ENCODE measurements at places on chromosomes 5 and 9.

DNA sequence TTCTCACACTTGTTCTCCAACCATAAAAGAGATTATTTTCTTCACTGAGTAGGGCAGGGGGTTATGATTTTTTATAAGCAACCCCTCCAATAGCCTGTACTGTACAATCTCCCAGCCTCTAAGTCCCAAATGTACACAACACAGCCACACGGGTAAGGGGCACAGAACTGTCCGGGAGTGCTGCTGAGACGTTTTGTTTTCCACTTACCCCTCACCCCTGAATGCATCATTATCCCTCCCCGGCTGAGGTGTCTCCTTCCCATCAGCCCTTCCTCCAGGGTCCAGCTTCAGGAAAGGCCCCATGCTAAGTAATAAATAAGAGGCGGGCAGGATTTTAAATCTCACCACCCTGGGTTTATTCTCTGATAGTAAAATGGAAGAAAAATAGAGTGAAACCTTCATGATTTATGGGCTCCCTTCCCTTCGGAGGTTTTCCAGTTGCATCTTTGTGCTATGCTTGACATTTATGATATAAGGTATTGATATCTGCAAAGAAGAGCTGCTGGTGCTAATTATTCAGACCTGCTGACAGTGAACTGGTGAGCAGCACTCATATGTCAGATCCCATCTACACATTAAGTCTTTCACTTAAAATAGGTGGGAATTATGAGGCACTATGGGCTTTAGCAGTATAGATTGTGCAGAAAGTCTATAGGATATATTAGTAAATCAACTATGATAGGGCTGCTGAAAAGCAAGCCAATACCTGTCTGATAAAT lies 67.2 kb upstream of the MEGF10 start:
- no peak for DNase-seq

- DNase-seq = no peak
Observed at GRCh38 chr9:19429595-19429994, 20.8 kb downstream of the ACER2 start.

DNA sequence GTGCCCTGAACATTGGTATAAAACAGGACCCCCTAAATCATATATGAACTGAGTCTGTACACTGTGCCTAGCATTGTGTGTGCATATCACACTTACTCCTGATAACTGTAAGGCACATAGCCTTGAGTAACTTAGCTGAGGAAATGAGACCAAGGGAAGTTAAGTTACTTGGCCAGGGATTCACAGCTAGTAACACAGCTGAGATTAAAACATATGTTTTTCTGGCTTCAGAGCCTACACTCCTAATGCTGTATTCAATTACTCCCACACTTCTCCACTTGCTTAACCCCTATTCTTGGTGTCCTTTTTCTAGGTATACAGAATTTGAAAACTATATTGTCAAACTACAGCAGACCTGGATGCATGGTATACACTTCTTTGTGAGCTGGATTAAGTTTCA lies 12.8 kb downstream of the GHR start:
- DNase-seq = no peak

DNA sequence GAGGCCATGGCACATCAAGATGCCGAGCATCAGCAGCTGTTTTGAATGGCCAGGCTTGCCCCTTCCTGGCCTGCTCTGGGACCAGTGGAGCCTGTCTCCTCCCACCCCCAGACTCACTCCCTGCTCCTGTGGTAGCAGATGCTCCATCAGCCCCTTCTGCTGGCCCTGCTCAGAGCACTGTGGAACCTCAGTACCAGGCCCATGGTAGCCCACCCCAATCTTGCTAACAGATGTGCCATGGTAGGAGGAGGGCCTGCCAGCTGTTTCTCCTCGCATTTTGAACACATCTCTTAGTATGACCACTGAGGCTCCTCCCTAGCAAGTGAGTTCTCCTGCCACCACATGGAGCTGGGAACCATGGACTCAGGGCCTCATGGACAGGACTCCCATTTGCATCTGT lies 29.5 kb downstream of the COL27A1 start:
- DNase-seq = no peak

- no peak for DNase-seq
Observed at GRCh38 chr5:81163651-81164050, 69.5 kb upstream of the CKMT2 start.

DNA sequence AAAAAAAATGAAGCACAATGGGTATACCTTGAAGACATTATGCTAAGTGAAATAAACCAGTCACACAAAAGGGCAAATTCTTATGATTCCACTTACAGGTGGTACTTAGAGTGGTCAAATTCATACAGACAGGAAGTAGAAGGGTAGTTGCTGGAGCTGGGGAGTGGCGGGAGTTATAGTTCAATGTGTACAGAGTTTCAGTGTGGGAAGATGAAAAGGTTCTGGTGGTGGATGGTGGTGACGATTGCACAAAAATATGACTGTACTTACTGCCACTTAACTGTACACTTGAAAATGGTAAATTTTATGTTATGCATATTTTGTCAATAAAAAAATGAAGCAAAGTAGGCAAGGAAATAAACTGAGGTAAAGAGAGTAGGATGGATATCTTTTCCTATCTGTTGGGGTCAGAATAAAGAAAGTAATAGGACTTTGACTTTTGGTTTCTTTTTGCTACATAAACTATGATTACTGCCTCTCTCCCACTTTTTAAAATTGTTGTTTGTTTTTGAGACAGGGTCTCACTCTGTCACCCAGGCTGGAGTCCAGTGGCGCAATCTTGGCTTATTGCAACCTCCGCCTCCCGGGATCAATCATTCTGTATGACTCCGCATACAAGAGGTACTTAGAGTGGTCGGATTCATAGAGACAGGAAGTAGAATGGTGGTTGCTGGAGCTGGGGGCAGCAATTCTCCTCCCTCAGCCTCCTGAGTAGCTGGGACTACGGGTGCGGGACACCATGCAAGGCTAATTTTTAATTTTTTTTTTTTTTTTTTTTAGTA lies 4.0 kb upstream of the PSAT1 start:
- DNase-seq = peak; percentile 44

GRCh38 chr5:123181394-123181801 lies 92.4 kb downstream of the PRDM6 start:
- no peak for DNase-seq

- no peak for DNase-seq
Observed at GRCh38 chr5:120818128-120818527, 354.0 kb downstream of the PRR16 start.

DNA sequence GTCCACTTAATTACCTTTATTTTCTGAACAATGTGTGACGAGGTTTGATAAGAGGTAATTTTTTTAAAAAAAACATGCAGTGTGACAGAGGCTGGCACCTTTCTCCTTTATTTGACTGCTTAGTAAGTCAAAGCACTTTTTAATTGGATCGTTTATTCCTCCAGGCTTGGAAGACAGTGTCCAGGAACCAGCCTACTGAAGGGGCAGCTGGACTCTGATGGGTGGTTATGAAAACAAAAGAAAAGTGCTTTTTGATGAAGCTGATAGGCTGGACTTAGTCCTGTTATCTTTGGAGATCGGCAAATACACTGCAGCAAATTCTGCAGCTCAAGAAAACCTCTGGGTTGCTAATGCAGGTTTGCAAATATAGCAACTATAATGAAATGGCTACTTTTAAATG lies 141.7 kb downstream of the DCP2 start:
- DNase-seq = no peak

DNA sequence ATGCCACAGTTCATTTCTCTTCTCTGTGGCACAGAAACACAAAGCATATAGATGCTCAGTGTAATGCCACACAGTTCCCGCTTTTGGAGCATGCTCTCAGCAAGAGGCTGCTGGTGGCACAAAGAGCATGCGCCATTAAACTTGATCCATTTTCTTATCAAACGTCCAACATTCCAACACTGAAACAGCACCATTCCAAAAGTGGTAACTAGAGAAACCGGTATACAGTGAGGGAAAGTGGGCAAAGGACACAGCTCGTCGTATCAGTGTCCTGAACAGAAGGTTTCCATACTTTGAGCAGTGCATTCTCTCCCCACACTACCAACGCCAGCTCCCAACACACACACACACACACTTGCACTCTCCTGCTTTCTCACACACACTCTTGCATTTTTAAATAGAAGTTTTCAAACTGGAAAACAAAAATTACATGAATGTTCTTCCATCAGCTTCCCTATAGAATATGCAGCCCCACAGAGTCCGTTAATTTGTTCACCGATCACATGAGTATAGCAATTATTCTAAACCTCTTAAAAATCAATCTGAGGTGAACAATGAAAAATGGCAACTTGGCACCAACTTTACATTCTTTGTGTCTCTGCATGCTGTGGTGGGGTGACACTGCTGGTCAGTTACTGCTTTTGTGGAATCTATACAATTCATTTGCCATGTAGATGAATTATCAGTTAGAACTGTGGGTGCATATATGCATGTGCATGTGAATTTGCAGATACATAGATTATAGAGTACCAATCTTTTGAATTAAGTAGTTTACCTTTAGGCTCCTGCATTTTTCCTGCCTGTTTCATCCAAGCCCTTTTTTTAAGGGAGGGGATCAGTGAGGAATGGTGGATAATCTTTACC lies 5.7 kb downstream of the NFIB start:
- no peak for DNase-seq

DNA sequence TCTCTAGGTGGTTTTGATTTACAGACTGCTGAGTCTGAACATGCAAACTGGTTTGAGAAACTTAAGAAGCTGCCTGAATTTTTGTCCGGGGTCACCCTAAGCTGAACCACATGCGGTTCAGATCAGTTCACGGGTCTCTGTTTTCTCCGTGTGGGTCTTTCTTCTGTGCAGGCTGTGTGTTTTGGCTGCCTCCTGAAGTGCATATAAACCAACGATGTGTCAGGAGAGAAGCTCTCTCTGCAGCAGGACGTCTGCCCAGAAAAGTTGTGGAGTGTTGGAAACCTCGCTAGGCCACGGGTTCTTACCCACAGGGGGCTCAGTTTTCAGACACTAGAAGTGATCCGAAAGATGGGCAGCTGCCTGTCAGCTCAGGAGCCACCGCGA lies 364.2 kb downstream of the IRX2 start:
- no peak for DNase-seq

- DNase-seq = no peak
Observed at GRCh38 chr5:120789918-120790317, 325.8 kb downstream of the PRR16 start.

GRCh38 chr9:120416781-120417427 lies 163.1 kb downstream of the CDK5RAP2 start:
- no peak for DNase-seq

DNA sequence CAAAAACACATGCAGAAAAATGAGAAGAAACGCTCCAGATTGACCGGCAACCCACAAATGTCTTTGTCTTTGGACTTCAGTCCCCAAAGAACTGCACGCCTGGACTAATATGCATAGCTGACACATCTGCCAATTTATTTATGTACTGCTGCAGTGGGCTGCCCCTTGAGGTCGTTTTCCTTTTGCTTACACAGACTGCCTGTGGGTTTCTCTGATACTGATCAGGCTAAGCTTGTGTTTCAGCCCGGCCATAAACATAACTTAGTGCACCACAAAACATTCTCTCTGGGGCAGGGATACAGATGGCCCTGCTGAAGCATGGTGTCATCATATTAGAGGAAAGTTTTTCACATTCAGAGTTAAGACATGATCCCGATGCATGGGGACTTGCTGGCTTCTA lies 75.4 kb downstream of the NUDT12 start:
- DNase-seq = no peak

GRCh38 chr9:29311221-29311620 lies 1737.9 kb upstream of the C9orf72 start:
- no peak for DNase-seq

- DNase-seq = no peak
Observed at GRCh38 chr9:80540387-80540786, 968.6 kb downstream of the TLE4 start.

DNA sequence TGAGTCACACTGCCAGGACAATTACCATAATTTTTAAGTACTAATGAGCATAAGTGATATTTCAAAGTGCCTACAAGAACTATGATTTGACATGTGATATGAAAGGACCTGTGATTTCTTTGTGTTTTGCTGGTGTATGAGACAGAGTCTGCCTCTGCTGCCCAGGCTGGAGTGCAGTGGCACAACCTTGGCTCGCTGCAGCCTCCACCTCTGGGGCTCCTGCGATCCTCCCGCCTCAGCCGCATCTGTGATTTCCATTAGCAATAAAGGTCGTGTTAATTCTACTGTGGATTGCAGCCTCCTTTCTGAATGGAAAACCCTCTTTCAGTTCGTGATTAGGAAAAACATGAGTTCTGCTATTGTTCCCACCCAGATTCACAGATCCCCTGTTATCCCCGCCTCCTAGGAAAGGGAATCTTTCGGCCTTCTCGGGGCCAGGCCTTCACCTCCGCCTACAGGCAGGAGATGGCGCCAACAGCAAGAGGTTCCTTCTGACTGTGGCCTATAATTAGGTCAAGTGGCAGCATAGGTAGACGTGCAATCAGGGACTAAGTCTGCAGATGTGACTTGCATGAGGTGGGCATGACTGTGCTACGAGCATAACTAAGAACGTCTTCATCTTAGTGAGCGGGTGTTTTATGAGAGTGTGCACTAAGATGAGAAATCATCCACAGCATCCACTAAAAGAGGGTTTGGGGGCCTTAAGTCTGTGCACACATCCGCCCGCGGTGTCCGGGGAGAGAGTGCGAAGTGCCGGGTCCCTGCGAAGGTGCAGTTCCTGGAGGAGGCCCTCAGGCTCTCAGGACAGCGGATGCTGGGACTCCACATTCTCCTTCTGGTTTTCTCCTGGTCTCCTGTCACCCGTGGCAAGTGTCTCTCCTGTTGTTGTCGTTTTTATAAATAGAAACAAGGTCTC lies 23.1 kb downstream of the TRIM7 start:
- peak; percentile 57 for DNase-seq

DNA sequence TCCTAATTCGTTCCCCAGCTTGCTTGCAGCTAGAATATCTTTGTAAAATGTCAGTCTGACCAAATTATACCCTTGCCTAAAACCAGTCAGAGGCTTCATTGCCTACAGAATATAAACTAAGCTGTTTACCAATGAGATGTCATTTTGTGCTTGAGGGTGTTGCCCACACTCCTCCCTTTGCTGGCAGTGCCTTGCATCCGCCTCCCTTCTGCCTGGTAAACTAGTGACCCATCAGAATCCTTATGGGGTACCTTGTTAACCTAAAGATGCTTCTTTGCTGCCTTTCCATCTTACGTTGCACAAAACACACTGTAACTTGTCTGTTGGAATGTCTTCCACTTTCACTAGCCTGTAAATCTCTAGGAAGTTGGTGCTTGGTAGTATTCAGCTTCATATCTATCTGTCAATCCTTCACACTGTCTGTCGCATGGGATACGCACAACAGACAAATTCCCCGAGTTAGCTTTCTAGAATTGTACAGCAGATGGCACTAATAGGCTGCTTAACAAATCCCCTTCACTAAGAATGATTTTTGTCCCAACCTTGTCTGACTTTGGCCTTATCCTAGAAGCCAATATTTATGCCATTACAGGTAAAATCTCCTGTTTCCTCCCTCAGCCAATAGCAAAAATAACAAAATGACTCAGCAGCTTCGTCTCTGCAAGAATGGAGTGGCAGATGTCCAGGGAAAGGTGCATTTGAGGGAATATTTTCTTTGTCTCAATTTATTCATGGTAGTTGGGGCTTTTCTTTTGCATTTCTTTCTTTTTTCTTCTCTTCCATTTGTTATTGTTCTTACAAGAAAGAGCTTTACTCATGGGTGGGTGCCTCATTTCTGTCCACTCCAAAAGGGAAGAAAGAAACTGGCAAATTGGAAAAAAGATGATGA lies 3.0 kb downstream of the NUDT2 start:
- DNase-seq = no peak

Data from stimulated activated CD4-positive, alpha-beta T cell treated with anti-CD3 and anti-CD28 coated beads, Interleukin-1b, Interleukin-23, amount 100 ng/mL, for 48 hours (primary cell).